Foreskin melanocyte (primary cell): ENCODE measurements at places on chromosomes 7 and 10.

- DNase-seq, result no peak
Observed at GRCh38 chr10:32950591-32951108, 7.4 kb downstream of the ITGB1 start.

- DNase-seq, result no peak
Observed at GRCh38 chr10:43966571-43966965, 317.9 kb upstream of the ZNF32 start.

- DNase-seq, result no peak
Observed at GRCh38 chr7:37433166-37433565, 15.5 kb downstream of the ELMO1 start.

- DNase-seq, result no peak
Observed at GRCh38 chr7:42924223-42924838, 7.6 kb downstream of the PSMA2 start.

- no peak for DNase-seq
Observed at GRCh38 chr7:81025360-81025759, 106.5 kb upstream of the SEMA3C start.

DNA sequence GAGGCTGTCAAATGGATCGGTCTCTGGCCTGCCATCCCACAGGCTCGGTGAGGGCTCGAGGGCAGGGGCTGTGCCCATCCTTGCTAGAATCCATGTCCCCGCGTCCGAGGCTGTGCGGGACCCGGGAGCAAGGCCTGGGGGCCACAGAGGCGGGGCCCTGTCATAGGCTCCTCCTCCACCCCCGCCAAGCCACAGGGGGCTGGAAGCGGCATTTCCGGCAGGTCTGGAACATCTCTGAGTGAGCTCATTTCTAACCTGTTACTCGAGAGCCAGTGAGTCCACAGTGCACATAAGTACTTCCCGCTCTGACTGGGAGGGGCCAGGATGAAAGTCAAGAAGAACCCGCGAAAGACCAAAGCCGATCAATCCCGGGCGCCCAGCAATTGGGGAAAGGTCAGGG is 57.6 kb downstream of the NKX6-2 start:
- no peak for DNase-seq

GRCh38 chr10:57964351-57964750 is 303.3 kb downstream of the IPMK start:
- no peak for DNase-seq

GRCh38 chr7:89133357-89133756 is 337.8 kb upstream of the TEX47 start:
- no peak for DNase-seq

DNA sequence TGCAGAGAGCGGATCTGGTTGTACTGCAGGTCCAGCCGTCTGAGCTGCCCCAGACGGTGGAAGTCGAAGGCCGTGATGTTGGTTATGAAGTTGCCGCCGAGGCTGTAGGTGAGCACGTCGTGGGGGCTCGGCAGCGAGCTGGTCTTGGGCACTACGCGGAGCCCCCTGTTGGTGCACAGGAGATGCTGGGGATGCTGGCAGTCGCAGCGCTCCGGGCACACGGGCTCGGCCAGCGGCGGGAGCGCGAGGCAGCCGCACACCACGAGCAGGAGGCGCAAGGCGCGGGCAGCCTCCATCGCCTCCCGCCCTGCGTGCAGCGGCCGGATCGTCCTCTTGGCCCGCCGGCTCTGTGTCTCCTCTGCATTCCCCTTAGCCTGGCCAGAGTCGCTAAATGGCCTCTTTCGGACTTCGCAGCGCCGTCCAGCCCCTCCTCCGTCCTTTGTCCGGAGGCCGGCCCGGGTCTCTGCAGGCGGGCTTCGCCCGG is 337 bp downstream of the TRIL start:
- no peak for DNase-seq

- no peak for DNase-seq
Observed at GRCh38 chr10:104054430-104054829, 31.2 kb downstream of the COL17A1 start.

- peak; percentile 57 for DNase-seq
Observed at GRCh38 chr10:68562661-68563570, 2.8 kb downstream of the TET1 start.

- DNase-seq, result no peak
Observed at GRCh38 chr7:151720280-151720679, 156.6 kb downstream of the PRKAG2 start.

- DNase-seq, result no peak
Observed at GRCh38 chr10:3123571-3124411, 48.8 kb downstream of the PITRM1 start.

- DNase-seq, result no peak
Observed at GRCh38 chr10:131897297-131897899, 3.4 kb upstream of the PPP2R2D start.

DNA sequence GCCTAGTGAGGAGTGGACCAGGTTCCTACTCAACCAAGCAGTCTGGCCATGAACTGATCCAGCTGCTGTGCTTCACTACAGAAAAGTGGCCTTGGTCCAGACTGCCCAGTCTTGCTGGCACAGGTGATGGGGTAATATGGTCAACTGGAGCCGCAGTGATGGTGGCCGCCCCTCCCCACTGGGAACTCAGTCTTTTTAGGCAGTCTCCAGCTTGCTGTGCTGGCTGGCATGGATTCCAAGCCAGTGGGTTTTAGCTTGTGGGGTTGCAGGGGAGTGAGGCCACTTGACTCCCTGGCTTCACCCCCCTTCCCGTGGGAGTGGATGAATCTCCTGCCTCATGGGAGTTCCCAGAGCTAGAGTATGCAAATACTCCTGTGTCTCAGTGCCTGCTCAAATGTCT is 52.7 kb upstream of the CDK6 start:
- DNase-seq, result no peak

DNA sequence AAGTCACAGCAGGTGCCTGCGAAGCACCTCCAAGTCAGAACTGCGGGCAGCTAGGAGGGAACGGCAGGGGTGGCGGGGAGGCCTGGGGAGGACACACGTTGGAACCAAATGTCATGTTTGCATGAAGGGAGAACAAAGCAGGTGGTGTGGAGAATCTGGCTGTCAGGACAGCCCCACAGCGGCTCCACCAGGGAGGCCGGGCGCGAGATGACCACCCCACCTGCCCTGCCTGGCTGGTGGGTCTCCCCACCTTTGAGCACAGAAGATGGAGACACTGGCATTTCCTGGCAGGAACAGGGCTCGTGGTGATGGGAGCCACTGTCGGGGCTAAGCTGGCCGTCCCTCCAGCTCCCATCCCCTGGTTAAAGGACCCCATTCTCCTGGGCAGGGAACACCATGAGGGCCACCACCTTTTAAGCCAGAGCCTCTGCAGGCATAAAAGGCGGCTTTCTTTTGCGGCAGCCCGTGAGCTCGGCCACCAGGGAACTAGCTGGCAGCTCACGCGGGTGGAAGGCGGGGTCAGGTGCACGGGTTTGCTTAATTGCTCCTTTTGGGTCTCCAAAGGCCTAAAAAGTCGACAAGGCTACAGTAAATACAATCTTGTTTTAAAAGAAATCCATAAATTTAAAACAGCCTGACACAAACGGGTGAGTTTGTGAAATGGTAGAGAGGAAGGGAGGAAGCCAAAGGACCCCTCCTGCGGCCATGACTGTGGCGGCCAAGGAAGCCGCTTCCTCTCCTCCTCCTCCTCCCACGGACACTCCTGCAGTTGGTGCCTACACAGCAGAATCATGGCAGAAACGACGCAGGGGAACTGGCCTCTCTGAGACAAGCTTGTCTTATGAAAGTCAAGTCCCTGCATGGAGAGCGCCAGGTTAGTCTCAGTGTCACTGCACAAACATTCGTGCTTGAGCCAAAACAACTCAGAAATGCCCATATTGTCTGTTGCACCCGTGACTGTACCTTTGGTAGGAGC is 213.8 kb downstream of the DNAJB6 start:
- no peak for DNase-seq

DNA sequence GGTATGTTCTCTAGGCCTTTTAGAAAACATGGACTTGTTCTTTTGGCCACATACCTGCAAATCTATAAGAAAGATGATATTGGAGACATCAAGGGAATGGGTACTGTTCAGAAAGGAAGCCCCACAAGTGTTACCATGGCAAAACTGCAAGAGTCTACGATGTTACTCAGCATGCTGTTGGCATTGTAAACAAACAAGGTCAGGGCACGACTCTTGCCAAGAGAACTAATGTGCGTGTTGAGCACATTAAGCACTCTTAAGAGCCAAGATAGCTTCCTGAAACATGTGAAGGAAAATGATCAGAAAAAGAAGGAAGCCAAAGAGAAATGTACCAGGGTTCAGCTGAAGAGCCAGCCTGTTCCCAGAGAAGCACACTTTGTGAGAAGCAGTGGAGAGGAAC is 37.1 kb downstream of the SDK1 start:
- no peak for DNase-seq

DNA sequence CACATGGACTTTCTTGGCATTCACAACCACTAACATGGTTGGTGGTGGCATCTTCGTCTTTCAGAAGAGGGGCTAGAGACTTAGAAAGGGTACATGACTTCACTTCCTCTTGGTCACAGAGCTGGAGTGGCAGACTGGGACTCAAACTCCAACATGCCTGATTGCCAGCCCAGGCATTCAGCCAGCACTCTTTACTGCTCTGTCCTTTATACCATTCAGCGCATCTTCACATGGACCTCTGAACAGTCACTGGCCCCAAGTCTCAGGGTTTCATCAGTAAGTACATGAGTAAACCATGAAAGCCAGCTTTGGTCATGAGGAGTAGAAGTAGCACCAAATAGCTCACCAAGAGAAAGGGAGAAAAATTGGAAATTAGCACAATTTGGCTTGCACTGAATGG is 148.4 kb upstream of the KLF14 start:
- DNase-seq, result no peak

- DNase-seq, result no peak
Observed at GRCh38 chr10:95236068-95236903, 42.2 kb downstream of the ACSM6 start.

- no peak for DNase-seq
Observed at GRCh38 chr7:158382363-158383254, 205.0 kb downstream of the PTPRN2 start.

DNA sequence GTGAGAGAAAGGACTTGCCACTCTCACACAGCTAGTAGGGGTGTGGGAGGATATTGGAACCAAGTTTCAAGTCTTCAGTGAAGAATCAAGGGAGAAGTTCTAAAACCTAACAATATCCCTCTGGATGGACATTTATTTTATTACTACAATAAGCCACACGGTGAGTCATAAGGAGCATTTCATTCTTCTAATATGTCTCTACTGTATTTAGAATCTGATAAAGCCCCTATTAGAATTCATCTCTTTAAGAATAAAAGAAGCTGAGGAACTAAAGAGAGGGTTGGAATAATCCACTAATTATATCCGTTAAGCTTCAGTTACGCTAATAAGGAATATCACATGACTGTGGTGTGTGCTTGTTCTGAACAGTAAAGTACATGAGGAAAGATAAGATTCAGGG is 40.9 kb upstream of the ATRNL1 start:
- DNase-seq, result no peak

GRCh38 chr7:13743226-13743625 is 246.2 kb downstream of the ETV1 start:
- DNase-seq, result no peak
